ENCODE measurements at places on chromosomes 5 and 9.

DNA sequence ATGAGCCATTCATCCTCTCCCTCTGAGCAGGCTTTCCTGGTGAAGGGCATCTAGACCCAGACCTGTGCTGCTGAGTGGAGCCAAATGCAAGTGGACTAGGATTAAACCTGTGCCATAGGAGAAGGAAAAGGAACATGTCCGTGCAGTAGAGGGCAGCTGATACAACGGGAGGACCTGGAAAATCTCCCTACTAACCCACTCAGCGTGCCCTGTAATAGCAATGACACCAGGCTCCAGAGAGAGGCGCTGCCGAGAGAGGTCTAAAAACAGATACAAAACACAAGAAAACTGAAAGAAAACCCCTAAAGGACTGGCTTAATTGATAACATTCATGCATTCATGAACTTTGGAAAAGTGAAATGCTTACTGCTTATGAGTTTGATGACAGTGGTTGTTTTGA lies 60.8 kb downstream of the PFDN1 start:
- DNase-seq: no peak

DNA sequence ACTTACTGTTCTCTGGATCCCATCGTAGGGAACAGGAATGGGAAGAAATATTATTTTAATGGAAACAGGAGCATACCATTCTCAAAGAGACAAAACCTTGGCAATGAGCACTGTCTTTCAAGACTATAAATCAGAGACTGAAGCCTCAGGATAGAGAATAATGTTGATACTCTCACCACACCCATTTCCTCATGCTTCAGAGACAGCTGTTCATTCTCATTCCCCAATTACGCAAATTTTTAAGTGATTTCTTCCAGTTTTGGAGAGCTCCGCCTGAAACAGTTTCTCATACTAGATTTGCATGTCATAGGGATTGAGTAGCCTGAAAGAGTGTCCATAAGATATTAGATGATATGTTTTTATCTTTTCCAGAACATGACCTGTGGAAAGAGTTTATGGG lies 290.5 kb upstream of the RASA1 start:
- DNase-seq: no peak

- no peak for DNase-seq
Observed at GRCh38 chr5:117100176-117100575, 525.6 kb upstream of the SEMA6A start.

GRCh38 chr5:135386886-135387628 lies 12.0 kb downstream of the MACROH2A1 start:
- DNase-seq: no peak

- no peak for DNase-seq
Observed at GRCh38 chr9:72390907-72391306, 25.9 kb upstream of the ZFAND5 start.

DNA sequence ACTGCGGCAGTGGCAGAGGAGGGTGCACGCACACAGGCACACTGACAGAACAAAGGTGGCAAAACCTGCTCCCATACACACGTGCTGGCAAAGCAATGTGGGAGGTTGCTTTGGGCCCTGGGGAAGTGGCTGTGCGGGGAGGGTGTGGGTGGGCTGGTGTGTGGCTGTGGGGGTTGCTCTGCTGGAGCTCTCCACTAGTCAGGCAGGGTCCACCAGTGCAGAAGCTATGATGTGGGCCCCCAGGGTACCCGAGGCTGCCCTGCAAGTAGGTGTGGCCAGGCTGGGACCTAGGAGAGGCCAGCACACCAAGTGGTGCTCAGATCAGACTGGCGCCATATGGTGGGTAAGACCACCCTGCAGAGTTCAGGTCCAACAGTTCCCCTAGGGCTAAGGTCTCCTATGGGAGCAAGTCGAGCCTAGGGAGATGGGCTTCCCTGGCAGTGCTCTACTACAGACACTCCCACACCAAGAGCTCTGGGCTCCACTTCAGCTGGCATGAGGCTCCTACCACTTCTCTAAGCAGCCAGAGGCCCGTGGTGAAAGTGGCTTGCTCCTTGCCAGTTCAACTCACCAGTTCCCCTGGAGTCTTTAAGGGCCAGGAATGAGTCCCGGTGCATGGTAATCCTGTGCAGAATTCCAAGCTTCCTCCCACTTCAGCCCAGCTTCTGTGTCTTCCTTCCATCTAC lies 46.2 kb upstream of the IFNE start:
- DNase-seq: no peak

GRCh38 chr5:97267767-97268166 lies 84.7 kb upstream of the RIOK2 start:
- no peak for DNase-seq

DNA sequence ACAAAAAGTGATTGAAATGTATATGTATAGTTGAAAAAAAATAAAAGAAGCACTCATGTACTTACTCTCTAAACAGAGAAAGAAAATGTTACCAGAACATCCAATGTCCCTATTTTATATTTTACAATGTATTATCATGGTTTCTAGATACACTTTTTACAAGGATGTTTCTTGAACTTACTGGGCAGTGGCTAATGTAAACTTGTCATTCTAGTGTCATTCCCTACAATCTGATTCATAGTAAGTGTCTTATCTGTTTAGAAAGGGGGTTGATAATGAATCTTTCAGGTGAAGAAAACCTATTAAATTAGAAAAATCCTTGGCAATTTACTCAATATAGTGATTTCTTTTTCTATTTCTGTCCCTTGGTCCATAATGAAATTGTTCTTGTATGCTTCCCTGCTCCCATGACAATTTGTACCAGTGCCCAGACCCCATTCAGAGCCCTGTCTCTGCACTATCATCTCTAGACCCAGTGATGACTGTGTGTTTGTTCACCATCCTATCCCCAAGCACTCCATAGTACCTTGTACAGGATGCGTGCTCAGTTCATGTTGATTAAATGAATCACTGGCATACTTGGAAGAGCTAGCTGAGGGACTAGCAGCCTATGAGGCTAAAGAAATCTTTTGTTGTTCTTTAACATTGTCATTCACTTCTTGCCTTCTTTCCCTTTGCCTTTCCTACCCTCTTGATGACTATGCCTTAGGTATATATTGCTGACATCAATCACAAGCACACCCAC lies 101.2 kb downstream of the HMHB1 start:
- no peak for DNase-seq

- no peak for DNase-seq
Observed at GRCh38 chr9:69211424-69212036, 37.5 kb downstream of the TJP2 start.

DNA sequence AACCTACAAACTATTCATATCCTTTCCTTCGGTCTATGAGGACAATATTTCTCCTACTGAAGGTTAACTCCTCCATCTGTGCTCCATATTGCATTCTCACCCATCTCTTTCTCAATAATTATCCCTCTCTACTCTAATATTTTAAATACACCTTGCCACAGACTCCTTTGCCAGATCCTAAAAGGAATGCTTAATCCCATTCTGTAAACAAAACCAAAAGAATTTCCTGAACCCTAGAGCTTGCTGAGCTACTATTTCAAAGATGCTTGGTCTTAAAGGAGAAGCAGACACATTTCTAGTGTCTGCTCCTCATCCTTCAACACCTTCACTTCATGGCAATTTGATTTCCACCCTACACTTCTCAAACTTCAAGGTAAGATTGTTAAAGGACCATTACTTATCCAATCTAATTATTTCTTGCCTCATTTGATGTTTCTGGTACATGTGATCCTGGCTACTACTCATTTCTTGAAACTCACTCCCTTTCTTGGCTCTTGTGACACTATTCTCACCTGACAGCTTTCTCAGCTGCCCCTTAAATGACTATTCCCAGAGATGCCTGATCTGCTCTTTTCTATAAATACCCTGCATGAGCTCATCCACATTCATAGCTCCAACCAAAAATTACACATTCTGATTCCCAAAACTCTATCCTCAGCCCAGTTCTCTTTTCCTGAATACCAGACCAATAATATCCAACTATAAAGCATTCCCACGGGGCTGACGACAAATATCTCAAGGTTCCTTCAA lies 20.2 kb downstream of the HOMER1 start:
- no peak for DNase-seq

DNA sequence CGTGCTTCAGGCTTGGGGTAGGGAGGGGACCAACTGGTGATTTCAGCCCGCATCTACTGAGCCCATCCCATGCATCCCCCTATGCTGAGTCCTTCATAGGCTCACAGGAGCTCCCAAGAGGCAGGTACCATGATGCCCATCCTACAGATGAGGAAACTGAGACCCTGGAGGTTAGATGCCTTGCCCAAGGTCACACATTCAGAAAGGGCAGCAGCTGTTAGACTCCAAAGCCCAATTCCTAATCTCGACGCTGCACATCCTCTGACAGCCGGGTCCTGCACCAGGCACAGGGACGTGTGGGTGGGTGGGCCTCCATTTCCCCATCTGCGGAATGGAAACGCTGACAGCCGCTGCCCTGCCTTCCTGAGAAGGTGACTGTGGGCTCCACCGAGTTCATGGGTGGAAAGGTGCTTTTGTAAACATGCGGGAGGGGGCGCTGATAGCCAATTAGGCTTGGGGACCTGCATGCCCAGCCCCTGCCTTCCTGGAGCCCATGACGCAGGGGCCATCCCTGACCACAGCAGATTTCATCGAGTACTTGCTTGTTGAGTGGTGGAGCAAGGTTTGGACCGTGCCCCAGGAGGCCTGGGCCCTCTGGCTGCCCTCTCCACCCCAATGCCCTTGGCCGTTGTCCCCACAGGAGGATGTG lies 2.2 kb downstream of the DNM1 start:
- DNase-seq: no peak

- DNase-seq: no peak
Observed at GRCh38 chr5:100595152-100595811, 60.1 kb downstream of the FAM174A start.

DNA sequence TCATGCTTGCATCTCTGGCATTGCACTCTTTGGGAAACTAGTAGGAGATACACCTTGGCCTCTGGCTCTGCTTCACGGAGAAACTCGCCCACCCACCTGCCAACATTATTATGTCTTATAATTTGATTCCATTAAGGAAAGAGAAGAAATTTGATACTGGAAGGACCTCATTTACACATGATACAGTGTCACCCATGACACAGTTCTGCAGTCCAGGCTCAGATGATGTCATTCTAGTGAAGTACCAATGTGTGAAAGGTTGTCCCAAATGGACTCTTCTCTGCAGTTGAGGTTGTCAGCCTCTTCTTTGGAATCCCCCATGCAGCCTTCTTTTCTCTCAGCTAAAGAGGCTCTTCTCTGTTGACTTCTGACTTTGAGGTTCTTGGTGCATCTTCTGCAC lies 329.1 kb downstream of the NTRK2 start:
- DNase-seq: no peak

- DNase-seq: no peak
Observed at GRCh38 chr9:133066181-133066983, 4.6 kb downstream of the CEL start.

GRCh38 chr9:127187231-127187956 lies 65.0 kb upstream of the ANGPTL2 start:
- no peak for DNase-seq

- DNase-seq: no peak
Observed at GRCh38 chr5:149924486-149924885, 20.1 kb downstream of the PDE6A start.

GRCh38 chr9:37947977-37948376 lies 44.0 kb upstream of the SLC25A51 start:
- no peak for DNase-seq

DNA sequence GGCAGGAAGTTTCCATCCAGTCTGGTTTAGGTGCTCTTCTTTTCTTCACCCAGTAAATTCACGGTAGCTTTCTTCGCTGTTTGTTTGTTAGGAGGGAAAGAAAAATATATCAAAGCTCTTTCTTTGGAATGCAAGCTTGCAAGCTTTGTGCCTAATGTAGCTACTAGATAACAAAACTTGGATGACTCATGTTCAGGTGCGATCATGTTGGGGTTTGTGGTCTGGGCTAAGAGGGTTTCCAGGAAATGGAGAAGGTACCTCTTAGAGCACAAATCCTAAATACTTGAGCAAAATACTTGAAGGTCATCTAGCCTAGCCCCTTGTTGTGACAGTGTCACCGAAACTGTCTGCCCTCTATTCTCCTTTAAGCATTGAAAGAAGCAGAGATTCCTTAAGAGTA lies 17.7 kb downstream of the SRP19 start:
- DNase-seq: no peak

GRCh38 chr5:112691339-112691680 lies 46.4 kb upstream of the APC start:
- no peak for DNase-seq

GRCh38 chr5:5252106-5252505 lies 112.0 kb downstream of the ADAMTS16 start:
- no peak for DNase-seq

GRCh38 chr5:65013166-65013565 lies 244.4 kb downstream of the CWC27 start:
- DNase-seq: no peak

- DNase-seq: no peak
Observed at GRCh38 chr5:141525653-141526052, 36.8 kb downstream of the PCDHGC5 start.

DNA sequence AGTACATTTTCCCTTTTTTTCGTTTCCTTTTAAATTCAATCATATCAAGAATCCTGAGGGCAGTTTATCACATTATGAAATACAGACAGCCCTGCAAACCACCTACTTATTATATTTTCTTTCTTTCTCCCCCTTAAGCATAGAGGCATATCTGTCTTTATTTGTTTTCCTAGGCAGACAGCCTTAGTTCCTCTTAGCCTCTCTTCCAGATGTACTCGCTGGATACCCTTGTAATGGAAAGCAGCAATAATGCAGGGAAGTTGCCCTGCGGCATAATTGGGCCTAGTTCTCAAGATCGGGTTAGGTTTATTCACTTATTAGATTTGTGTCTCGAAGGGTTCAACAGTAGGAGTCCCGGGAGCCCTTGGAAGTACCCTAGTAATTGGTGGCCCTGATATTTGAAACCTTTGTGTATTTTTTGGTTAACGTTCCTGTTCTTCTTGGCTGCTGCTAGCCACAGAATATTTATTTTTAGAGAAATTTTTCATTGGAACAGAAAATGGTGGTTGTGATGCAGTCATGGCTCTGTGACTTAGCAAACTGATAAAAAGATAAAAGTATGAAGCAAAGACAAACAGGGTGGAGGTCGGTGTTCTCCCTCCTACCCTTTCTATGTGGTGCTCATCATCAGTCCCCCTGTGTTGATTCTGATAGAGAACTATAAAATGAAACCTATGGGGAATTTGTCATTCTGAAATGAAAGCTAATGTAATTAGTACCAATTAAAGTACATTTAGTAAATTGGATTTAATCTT lies 6.4 kb downstream of the TLE4 start:
- DNase-seq: peak; percentile 66

DNA sequence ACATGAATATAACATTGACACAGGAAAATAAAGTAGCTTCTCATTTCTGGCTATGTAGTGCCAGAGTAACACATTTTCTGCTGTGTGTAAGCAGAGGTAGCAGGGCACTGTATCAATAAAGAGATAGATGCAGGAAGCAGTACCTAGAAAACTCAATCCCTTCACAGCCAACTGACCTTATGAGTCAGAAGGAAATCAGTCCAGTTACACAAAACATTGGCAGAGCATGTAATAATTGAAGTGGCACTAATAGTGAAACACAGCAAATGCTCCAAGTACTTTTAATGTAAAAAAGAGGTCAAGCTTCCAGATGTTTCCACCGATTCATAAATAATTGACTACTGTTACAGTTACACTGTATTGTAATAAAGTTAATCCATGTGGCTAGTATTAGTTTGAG lies 706.6 kb downstream of the EFNA5 start:
- DNase-seq: no peak
